ENCODE measurements at places on chromosomes 12 and 14.

- no peak for DNase-seq
Observed at GRCh38 chr12:53660041-53660440, 15.8 kb downstream of the ATP5MC2 start.

GRCh38 chr12:40216516-40217288 is 8.1 kb upstream of the LRRK2 start:
- DNase-seq, result no peak

- no peak for DNase-seq
Observed at GRCh38 chr12:88752183-88752582, 171.9 kb upstream of the KITLG start.

DNA sequence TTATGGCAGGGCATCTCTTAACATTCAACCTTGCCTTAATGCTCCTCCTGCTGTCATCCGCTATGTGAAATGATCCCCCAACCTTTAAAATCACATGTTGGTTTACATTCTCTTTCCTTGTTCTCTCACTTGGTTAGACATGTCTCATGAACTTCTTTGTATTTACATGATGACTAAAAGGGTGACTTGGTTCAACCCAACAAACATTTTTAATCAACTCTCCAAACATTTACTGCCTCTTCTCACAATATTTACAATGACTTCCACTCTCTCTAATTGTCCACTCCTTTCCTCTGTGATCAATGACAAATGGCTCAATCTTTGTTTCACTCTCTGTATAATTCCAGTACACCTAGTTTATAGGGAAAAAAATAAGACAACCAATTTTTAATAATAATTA is 506.1 kb downstream of the NELL2 start:
- no peak for DNase-seq

DNA sequence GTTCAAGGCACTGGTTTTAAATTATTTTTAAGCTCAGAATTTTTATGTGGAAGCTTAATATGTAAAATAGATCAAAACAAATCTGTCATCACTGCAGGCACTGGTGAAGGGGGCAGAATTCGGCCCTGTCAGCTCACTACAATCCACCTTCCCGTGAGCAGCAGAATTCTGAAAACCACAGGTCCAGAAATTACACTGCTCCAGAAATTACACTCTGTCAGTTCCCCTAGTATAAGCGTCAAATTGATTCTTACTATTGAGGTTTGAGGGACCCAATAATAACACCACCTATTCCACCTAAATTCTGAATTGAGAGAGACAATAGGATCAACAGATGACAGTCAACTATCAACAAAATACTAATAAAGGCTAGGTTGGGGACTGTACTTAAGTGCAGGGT is 245.5 kb downstream of the PHLDA1 start:
- no peak for DNase-seq

- no peak for DNase-seq
Observed at GRCh38 chr14:34713122-34713680, 1.2 kb downstream of the CFL2 start.

Data from stimulated activated CD4-positive, alpha-beta T cell treated with anti-CD3 and anti-CD28 coated beads, Interleukin-1b, Interleukin-23, amount 100 ng/mL, for 1 hour (primary cell).